ENCODE measurements at places on chromosomes 2 and 18.

DNA sequence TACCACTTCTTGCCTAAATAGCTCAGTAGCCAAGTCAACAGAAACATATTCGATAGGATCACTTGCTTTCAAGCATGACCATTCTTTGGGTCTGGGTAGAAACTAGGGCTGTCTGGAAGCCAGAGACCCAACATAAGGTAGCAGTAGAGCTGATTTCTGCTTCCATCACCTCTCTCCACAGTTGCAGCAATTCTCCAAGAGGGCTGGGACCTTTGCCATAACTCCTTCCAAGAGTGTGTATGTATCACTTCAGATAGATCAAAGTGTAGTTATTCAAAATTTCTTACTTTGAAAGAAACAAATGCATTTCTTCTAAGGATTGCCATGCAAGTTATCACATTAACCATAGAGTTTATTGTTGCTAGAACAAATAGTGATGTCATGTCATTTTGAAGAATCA lies 172.0 kb upstream of the GALNT5 start:
- DNase-seq, result no peak

GRCh38 chr2:40546439-40547191 lies 94.7 kb upstream of the SLC8A1 start:
- no peak for DNase-seq

- DNase-seq, result no peak
Measured at GRCh38 chr18:9916077-9916639, 2.3 kb downstream of the VAPA start.

DNA sequence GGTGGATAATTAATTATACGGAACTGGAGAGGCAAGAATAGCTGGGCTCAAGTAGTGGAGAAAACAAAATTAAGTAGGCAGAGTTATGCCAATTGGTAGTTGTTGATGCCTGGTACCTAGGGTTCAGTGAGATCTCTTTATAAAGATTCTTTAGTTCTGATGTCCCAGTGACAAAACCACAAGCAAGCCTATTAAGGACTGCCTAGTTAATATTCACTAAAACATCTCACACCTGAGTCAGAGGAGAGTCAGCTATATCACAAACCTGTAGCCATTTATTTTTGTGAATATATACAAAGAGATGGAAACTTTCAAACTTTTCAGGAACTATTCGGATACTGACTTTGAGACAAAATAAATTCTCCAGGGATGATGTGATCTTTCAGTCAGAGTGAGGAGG lies 213.9 kb upstream of the CYP26B1 start:
- DNase-seq, result no peak

DNA sequence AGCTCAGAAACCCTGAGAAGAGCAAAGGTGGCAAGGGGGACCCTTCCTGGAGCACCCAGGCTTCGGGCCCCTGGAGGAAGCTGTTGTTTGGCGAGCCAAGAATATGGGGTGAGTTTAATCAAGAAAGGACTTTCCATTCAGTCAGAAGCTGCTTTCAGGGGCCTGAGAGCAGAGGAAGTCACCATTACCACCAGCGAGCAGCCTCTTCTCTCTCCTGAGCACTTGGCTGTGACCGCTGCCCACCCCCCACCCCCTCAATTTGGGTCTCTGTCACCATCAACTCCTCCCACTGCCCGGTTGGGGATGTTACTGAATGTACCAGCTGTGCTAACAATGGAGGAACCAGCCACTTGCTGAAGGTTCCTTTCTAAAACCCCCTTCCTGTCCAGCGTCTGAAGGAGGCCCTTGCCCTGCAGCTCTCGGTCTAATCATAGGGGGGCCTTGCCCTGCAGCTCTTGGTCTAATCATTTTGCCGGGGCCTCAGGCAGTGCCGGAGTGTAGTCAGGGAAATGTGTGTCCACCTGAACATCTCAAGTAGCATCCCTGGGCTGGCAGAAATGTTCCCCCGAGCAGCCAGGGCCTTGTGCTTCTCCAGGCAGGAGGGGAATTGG lies 943 bp downstream of the INPP5D start:
- DNase-seq, result no peak
